DMS153 (cell line): ENCODE measurements at places on chromosomes 2 and 18.

DNA sequence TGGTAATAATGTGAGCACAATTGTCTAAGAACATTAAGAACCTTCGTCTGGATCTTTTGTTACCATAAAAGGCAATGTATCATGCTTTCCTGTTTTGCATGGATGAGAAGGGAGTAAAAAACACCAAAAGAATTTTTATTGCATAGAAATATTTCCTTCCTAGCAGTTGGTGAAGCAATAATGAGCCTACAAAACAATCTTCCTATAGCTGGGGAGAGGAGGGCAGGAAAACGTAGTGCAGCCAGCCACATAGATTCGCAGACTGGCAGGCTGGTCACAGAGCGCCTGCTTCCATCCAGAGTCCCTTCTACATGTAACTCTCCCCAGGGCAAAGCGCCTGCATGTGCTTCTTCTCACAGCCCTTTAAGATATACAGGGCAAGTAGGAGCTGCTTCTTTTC, 190.4 kb downstream of the BABAM2 start:
- no peak for DNase-seq

GRCh38 chr2:64982311-64982857, 6.8 kb upstream of the SLC1A4 start:
- DNase-seq, result no peak

DNA sequence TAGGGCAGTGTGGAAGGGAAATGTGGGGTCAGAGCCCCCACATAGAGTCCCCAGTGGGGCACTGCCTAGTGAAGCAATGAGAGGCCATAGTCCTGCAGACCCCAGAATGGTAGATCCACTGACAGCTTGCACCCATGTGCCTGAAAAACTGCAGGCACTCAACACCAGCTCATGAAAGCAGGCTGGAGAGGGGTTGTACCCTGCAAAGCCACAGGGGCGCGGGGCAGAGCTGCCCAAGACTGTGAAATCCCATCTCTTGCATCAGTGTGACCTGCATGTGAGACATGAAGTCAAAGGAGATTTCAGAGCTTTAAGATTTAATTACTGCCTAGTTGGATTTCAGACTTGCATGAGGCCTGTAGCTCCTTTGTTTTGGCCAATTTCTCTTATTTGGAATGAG, 224.0 kb downstream of the TXNL1 start:
- DNase-seq, result no peak

GRCh38 chr2:212361174-212361756, 177.3 kb downstream of the ERBB4 start:
- no peak for DNase-seq

DNA sequence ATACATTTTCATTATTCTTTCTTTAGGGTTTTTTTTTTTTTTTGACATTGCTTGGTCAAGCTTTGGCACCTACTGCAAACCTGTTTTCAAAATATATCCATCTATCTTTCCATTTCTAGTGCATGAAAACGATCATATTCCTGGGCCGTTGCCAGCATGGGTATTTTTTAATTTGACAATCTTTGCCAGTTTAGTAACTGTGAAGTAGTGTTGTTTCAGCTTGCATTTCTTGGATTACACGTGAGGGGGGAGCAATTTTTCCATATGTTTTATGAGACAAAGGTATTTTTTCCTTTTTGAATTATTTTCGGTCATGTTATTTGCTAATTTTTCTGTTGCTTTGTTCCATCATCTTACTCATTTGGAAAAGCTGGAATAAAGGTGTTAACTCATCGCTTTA, 40.9 kb downstream of the TSHZ1 start:
- DNase-seq, result no peak

DNA sequence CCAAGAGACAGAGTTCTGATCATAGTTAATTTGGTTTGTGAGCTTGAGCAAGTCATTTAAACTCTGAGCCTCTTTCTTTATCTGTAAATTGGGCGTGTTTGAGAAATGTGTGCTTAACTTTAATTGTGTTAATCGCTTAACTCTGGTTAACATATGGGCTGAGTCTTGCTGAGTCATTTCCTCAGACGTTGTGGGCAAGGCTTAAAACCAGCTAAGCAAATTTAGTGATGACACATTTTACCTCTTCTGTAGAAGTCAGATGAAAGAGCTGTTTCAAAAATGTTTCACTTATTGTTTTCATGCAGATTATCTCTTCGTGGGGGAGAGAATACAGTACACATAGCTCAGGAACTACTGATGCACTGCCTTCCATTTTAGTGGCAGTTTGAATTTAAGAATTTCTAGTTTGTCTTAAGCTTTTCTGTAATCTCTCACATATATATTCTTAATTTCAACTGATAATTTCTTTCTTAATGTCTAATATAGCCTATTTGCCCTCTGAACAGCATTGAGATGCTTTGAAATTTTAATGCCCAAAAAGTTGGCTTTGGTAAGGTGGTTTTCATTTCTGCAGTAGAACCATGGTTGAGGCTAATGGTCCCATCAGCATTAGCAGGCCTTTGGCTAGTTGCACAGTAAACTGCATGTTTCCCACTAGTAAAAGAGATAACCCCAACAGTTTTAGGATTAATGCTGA, 34.9 kb downstream of the RAB10 start:
- no peak for DNase-seq

- DNase-seq, result no peak
Observed at GRCh38 chr18:61553045-61553659, 219.9 kb downstream of the CDH20 start.

DNA sequence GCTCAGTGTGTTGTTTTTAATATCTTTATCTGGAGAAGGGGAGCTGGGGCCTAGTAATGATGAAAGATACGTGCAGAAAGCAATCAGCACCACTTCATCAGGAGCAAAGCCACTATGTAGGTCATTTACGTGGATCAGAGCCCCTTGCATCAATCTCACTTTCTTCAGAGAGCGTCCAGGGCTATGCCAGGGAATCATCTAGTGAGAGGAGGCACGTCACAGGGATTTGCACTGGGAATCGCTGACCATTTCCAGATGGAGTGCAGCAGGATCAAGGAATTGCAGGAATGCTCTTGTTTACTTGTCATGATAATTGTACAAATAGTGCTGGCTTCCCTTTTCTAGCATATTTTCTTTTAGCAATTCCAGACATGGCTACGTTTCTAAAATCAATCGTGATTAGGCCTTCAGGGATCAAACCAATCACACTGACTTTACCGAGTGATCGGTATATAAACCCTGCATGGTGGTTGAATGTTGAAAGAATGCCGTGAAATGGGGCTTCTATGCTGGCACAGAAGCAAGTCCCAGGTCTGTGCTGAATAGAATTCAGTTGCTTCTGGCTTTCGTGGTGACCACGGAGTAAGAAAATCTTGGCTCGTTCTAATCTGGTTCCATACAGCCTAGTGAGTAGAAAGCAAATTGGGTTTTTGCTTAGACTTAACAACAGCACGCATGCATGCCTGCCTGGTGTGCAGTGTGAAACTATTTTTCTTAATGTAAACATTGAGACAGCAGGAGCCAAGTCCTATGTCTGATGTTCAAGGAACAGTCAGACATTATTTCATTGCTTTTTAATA, 122.8 kb downstream of the TMEM200C start:
- no peak for DNase-seq

- no peak for DNase-seq
Observed at GRCh38 chr2:11945139-11946126, 199.0 kb downstream of the LPIN1 start.

DNA sequence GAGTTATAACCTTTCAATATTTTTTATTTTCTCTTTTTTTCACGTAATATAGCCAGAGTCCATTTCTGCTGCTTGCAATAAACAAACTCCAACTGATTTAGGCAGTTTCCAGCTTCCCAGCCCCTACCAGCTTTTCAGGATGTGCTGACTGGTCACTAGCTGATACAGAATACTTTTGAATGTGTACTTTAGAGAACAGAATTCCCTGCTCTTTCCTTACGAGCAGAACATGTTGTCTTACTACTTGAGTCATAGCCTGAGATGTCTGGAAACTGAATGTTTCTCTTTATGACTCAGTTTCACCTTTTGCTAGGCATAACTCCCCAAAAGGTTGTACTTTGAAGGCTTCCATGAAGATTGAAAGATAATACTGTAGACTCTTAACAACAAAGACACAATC, 44.5 kb upstream of the KCNE4 start:
- DNase-seq, result no peak

DNA sequence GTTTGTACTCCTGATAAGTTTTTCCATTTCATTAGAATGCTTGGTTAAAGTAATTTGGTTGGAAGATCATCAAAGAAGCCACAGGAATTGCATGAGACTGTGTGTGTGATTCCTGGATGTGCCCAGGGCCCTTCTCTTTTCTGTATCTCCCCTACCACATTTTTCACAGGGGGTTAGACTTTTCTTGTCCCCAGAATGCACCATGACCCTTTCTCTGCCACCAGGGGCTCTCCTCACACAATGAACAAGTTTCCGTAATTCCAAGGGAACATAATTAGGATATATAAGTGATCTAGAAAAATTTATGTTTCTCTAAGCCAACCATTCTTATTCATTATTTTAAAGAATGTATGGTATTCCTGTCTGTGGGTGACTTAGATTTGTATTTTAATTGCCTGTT, 291.8 kb downstream of the NEDD4L start:
- no peak for DNase-seq

DNA sequence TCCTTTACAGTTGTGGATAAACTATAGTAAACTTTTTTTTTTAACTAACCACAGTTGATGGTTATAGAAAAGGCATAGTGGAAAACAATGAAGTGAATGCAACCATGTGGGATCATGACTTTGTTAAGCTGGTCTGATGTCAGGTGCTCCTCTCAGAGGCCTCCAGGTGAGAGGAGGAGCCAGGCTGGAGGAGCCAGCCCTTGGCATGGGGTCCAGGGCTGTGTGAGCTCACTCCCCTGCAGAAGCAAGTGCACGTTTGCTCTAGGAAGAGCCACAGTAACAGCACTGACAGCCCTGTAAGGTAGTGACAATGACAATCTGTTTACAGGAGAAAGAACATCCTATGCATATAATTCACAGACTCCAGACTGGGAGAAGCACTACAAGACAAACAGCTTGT, 5.7 kb downstream of the PPP1R7 start:
- no peak for DNase-seq

DNA sequence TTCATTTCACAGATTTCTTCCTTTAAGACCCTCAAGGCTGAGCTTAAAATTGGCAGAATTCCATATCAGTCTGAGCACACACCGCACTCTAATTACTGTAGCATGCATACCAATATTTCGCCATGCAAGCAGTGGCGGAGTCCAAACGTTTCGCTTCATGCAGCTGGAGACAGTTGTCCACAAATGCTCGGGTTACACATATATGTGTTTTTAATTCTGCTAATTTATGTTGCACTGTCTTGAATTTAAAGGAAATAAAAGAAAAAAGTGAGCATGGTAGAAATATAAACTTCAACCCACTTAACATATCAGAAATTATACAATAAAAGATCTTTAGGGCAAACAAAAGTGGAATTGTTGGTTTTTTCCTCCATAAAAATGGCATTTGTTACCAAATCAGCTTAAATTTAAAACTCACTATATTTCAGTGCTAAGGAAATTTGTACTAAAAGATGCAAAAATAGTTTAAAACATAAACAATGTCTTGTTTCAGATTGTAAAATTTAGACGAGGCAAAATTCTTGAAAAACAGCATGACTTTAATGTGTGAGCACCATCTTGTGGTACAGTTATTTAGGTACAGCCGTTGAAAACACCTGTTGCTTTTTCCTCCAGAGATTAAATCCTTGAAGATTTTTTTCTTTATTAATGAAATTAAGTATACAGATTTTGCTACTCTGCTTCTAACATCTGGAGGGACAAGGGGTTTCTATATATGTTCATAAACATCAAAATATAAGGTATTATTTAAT, 24.1 kb upstream of the KANSL1L start:
- DNase-seq, result peak; percentile 19
